Stimulated activated CD8-positive, alpha-beta memory T cell treated with anti-CD3 and anti-CD28 coated beads, Interleukin-2, amount 100 ng/mL, for 1 hour (primary cell): ENCODE measurements at places on chromosomes 7 and 10.

GRCh38 chr10:133473270-133473669 is 19.5 kb downstream of the SCART1 start:
- no peak for DNase-seq

DNA sequence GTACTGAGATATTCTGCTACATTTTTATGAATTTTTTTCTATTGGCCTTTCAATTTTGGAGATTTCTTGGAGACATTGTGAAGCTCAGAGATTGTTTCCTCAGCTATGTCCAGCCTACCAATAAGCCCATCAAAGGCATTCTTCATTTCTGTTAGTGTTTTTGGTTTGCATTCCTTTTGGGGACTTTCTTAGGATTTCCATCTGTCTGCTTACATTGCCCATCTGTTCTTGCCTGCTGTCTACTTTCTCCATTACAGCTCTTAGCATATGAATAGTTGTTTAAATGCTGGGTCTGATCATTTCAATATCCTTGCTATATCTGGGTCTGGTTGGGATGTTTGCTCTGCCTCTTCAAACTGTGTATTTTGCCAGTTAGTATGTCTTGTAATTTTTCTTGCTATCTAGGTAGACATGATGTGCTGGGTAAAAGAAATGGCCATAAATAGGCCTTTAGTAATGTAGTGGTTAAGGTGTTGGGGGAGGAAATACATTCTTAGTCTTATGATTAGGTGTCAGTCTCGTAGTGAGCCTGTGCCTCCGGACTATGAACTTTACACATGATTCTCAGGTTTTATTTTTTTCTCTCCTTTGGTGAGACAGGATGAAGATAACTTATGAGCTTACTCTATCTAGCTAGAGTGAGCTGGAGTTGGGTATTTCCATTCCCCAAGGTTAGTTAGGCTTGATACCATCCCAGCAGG is 32.6 kb upstream of the NME8 start:
- DNase-seq: no peak

DNA sequence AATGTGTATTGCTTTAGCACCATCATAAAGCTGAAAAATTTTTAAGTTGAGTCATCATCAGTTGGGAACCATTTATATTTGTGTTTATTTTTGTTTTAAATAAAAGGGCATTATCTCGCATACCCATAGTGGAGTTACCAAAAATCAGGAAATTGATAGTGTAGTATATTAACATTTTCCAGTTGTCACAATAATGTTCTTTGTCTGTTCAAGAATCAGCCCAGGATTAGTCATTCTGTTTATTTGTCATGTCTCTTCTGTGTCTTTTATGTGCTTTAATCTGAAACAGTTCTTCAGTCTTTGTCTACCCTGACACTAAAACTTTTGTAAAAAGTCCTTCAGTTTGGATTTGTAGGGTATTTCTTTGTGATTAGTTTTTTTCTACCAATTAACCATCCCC is 827.8 kb upstream of the ZWINT start:
- DNase-seq: no peak

- DNase-seq: no peak
Measured at GRCh38 chr7:4065190-4065589, 616.9 kb upstream of the FOXK1 start.

DNA sequence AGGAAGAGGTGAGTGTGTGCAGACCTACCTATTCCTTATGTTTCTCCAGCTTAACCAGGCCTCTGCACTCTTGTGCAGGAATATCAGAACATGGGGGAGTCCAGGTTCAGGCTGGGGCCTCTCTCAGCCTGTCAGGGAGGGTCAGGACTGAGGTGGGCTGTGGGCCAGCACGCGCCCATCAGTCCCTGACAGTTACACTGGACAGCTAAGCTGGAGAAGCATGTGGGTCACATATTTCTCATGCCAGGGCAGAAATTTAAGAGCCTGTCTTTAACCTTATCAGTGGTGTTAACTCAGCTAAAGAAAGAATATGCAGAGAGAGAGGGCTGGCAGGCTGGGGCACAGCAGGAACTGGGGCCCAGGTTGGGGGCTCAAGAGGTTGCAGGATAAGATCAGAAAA is 8.7 kb upstream of the POLD2 start:
- DNase-seq: no peak

- no peak for DNase-seq
Measured at GRCh38 chr10:60454336-60454735, 64.7 kb upstream of the ANK3 start.

DNA sequence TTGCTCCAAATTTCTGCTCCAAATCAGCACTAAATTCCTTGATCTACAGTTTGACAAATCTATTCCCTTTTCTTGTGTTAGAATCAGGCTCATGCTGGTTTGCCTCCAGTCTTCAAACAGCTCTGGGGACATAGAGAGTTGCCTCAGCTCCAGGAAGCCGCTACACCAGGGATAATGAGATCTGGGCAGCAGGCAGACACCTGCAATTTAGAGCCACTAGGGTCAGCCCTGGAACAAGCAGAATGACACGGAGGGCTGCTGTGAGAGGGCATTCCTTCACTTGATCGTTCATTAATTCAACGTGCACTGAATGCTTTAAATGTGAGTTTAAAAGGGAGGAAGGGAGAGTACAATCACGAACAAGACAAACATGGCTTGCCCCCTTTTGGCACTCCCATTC is 3.7 kb upstream of the ELMO1 start:
- DNase-seq: no peak

DNA sequence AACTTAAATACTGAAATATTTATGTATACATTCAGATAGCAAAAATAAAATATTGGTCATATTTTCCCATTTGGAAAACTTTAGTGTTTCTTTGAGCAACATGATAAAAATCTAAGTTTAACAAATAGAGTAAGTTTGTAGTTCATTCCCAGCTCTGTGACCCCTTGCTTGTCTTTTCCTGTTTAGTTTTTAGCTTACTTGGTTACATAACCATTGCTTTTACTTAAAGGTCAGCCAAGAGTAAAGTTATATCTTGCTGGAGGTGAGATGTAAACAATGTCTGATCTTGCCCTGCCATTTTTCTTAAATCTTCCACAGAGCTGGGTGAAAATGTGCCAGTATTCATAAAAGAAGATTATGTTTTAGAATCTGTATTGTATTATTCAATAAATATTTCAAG is 46.7 kb upstream of the MDFIC start:
- no peak for DNase-seq

DNA sequence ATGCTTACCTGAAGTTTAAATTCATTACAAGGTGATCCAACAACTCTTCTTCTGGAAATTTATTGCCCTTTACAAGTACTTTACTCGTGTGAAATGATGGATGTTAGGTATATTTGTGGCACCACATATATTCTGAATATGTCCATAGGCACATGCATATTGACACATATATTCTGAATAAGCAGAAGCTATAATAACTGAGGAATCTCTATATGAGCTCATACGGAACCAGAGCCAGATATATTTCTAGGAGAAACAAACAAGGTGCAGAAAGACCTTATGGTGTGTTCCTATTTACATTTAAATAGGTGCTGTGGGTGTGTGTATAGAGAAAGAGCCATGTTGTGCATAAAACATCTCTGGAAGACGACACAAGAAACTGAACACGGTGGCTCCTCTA is 456.1 kb upstream of the NPVF start:
- no peak for DNase-seq

GRCh38 chr10:62562795-62563194 is 188.6 kb downstream of the ZNF365 start:
- no peak for DNase-seq

GRCh38 chr7:72504061-72504706 is 92.0 kb upstream of the CALN1 start:
- DNase-seq: no peak

DNA sequence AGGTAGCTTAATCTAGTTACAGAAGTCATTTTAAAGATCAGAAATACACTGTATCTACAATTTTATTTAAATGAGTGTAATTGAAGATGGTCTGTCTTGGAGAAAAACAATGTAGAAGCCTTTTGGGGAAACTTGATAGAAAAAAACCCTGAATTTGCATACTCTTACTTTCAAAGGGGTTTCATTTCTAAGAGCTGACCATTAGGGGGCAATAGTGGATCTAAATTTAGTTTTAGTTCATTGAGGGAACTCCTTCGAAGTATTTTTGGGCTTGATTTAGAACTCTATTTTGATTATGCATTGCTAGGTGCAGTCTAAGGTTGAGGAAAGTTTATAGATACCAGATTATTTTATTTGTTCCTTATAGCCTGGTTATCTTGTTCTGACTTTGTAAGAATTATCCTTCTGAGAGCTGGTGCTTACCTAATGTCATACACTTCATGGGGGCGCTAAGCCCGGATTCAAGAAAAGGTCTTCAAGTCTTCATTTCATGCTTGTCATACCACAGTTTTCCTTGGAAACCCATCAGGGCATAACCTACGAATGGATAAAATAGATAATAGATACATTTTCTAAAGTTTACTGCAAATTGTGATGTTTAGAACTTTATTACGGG is 69.1 kb upstream of the MXI1 start:
- no peak for DNase-seq

DNA sequence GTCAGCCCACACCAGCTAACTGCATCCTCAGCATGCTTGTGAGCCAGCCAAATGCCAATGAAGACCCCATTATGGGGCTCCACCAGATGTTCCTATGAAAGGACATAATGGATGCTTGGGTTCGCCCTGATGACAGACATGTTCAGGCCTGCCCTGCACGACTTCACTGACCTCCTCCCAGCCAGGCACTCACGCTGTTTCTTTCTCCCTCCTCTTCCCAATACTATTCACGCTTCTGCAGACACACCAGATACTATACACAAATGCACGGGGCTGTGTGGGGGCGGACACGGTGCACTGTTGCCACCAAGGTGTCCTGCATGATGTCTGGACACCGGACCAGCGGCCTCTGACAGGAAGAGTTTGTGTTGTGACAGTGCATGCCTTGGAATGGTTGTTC is 284.2 kb downstream of the PRPF18 start:
- DNase-seq: no peak

DNA sequence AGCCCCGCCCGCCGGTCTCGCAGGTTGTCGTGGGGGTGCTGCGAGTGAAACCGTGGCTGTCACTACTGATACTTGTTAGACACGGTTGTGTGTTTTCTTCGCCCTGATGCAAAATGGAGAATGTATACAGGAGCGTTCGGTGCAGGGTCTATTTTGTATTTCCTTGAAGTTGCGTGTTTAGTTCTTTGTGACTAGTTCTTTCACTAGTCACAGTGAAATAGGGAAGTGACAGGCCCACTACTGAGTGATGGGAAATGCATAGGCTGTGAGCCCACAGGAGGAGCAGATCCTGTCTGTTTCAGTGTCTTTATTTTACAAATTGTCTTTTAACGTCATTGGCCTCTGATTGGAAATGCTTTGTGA is 675 bp downstream of the ABRAXAS2 start:
- DNase-seq: no peak

DNA sequence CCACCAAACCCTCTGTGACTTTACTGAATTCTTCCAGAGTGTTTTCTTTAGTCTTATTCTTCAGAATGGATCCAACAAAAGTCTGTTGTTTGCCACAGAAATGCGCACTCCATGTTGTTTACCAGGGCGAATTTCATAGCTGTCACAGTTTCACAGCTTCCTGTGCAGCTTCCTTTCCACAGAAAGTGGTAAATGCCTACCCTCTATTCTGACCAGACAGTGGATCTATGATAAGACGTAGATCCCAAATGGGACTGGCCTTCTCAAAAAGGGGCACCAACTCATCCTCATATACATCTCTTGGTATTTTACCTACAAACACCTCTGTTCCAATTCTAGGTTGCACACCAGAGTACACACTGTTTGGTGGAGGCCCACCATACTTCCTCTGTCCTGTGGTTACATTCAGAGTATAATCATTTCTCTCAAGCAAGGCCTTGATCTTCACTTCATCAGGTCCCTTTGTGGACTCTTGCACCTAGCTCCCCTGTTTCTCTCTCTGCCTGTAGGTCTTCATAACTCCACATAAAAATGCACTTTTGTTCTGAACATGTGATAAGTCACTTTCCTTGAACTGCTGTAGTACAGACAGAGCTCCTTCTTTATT is 91.7 kb downstream of the MLLT10 start:
- no peak for DNase-seq

DNA sequence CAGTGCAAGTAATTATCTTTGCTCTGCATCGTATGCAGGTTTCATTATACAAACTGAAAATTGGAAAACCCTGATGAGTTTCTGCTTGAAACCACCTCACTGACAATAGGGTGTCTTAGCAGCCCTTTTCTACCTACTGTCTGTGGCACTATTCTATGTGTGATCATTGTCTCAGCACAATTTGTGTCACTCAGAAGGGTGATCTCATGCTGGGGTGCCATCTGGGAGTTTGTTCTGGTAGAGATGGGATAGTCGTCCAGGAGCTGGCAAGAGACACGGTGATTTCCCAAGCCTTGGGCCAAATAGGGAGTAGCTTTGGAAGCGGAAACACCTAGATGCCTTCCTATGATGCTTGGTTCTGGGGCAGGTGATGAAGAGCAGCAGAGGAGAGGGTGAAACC is 186.3 kb downstream of the FRMD4A start:
- no peak for DNase-seq

- no peak for DNase-seq
Measured at GRCh38 chr10:61621605-61622051, 41.1 kb upstream of the CABCOCO1 start.

DNA sequence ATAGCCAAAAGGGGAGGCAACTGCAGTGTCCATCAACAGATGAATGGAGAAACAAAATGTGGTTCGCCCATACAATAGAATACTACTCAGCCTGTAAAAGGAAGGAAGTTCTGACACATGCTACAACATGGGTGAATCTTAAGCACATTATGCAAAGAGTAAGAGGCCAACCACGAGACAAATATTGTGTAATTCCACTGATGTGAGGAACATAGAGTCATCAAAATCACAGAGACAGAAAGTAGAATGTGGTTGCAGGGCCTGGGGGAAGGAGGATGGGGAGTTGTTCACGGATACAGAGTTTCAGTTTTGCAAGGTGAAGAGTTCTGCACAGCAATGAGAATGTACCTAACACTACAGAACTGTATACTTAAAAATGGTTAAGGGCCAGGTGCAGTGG is 13.7 kb upstream of the C10orf71 start:
- DNase-seq: no peak

GRCh38 chr10:31604096-31604495 is 285.1 kb downstream of the ZEB1 start:
- no peak for DNase-seq

DNA sequence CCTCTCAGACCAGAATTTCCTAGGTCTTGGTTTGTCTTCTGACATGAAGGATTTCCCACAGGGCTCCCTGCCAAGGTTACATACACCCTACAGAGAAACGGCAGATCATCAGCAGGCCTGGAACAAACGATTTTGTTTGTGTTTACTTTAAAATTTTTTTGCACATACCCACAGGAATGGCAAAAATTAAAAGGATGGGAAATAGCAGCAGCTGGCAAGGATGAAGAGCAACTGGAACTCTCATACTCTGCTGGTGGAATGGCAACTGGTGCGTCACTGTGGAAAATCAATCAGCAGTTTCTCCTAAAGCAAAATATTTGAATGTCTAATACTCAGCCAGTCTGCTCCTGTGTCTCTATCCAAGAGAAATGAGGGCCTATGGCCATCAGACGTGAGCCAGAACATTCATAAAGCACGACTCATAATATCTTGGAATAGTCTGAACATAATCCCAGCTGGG is 6.5 kb downstream of the BAIAP2L1 start:
- no peak for DNase-seq

GRCh38 chr10:125068406-125068805 is 92.0 kb downstream of the CTBP2 start:
- DNase-seq: no peak
